ENCODE measurements at places on chromosomes 4 and X.

DNA sequence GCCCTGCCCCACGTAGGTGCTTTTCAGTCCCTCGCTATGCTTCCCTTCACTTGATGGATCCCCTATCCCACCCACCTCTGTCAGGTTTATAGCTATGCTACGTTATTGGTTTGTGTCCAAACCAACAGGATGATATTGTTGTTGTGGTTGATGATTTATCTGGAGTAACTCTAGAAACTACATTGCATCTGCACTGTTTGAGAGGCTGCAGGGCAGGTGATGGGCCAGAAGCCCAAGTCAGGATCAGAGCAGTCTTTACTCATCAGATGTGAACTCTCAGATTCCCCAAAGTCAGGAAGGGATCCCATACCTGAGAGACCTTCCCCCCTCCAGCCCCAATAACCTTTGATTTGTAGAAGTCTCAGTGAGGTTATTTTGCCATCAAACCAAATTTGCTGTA, 34.7 kb downstream of the ARX start:
- DNase-seq, result no peak

DNA sequence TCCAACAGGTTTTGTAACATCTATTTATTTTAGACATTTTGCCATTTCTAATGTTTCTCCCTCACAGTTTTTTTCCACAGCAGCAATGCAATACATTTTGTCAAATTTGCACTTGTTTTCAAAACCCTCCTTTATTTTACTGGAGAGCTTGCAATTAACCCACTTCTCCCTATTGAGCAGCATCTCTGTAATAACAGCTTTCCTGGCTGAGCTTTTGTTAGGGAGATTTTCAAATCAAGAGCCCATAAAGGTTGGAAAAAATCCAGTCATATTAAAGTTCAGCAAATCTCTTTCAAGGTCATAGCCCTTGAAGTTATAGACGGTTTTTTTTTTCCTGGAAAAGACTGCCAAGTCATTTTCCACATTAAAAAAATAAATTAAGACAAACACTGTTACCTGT, 450.6 kb upstream of the TENM3 start:
- no peak for DNase-seq

DNA sequence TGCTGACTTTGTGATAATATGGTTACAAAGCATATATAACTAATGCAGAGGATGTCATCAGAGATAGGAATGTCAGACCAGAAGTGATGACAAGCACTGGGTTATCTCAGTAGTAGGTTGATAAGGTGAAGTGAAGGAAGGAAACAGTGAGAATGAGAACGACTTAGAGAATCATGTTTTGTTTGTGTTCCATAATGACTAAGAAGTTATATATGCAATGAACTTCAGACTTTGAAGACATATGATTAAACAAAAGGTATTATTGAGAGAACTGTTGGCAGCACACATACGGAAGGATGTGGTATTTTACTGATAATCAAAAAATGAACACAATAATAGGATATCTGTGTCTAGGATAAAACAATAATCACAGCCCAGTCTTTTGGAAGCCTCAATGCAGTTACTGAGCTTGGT, 18.3 kb upstream of the HHIP start:
- DNase-seq, result peak; percentile 9

DNA sequence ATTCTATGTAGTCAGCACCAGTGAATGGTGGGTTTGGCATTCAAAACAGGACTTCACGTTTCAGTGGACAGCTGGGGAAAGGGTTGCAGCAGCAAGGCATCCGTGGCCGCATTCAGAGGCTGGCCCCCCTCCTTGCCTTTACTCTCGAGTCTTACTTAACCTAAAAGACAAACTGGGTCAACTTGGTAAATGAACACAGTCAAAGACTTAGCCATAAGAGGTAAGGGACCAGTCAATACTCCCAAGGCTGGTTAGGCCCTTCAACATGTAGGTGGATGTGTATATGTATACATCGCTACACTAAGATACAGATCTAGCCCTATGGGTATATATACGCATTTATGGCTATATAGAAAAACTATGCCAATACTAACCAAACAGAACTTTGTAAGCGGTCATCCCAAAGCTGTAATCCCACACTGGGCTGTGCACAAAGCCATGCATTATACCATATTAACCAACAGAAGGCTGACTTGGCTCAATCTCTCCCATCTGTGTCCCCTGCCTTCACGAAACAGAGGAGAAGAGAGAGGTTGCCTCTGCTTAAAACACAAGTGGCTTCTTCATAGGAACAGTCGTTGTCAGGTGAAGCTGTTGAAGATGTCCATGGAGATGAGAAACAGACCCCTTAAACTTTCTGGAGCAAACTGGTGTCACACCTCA, 61.9 kb downstream of the TSC22D3 start:
- DNase-seq, result no peak

- no peak for DNase-seq
Observed at GRCh38 chr4:86014599-86014998, 345.3 kb downstream of the MAPK10 start.

DNA sequence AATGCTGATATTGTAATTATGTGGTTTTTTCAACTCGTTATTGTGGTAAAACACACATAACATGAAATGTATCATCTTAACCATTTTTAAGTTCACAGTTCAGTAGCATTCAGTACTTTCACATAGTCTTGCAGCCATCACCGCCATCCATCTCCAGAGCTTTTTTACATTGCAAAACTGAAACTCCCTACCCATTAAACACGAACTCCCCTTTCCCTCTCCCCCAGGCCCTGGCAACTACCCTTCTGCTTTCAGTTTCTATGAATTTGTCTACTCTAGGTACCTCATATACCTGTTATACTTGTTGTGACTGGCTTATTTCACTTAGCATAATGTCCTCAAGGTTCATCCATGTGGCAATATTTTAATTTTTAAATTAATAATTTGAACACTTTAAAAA, 380.6 kb downstream of the MAPK10 start:
- DNase-seq, result no peak

DNA sequence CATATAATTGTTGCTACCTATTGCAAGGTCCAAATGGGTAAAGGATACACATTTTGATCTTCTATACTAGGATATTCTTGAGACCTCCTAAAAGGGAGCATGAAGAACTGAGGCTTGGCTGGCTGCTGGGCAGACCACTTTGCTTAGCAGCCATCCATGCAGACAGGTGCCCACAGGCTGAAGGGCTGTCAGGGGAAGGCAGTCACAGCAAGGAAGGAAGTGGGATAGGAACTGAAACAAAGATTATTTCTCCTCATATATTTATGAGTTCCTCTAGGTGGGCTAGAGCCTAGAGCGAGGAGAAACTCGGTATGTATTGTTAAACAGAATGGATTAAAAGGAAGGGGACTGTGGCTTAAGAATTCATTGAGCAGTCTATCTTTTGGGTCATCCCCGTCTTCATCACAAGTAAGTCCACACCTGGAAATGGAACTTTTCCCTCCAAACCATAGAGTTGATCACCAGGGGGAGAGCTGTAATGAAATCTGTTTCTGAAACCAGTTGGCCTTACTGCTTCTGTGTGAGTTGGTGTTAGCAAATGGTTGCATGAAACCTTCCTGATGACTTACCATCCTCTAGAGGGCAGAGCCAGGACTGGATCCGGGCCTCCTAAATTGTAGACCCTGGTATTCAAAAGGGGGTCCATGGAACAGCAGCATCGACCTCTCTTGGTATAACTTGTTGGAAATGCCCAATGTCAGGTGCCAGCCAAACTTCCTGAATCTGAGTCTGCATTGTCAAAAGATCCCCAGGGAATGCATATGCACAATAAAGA, 42.3 kb downstream of the AFF2 start:
- DNase-seq, result no peak

DNA sequence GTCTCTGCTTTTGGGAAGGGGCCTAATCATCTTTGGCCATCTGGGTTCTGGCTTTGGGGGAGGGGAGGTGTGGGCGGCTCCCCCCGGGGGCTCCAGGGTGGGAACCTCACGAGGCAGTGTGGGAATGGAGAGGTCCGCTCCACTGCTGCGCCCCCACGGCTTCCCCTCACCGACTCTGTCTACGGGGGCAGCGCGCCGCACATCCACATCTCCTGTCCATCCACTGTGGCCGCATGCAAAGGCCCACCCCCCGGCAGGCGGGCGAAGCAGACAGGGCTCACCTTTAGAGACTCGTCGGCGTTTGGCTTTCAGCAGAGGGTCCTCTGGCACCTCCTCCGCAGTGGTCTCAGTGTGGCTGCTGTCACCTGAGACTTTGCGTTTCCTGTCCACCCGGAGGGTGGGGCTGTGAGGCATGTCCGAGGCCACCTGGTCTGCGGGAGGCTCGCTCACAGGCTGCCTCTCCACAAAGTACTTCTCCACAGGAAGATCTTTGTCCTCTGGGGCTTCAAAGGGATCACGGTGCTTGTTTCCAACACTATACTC, 33.6 kb downstream of the BCOR start:
- DNase-seq, result no peak

DNA sequence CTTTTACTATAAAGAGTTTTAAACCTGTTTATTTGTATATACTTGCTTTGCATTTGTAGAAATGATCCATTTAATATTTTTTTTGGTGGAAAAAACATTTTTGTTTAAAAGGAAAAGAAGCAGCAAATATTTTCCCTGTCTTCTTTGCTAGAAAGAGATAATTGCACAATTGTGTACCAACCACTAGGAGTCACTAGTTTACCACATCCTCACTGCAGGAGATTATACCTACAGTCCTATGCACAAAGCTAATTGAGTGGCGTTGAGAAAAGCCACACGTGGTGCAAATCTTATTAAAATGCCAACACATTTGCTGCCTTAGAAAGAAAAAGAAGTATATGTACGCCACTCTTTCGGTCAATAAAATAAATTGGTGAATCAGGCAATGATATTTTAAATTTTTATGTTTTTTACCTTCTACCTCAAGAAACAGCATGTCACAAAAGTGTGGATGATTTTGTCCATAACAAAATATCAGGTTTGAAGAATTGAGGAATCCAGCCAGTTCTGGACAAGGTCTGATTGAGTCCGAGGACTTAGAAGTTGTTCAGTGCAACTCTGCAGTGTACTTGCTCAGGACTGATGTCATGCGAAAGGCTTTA, 102.9 kb downstream of the GRXCR1 start:
- peak; percentile 48 for DNase-seq

GRCh38 chrX:101550362-101550750, at the start of gene ARMCX1:
ARMCX1 (plus strand) TSS chrX:101550547; CDS start chrX:101552931, 2,384 bp downstream.
- peak; percentile 64 for DNase-seq

DNA sequence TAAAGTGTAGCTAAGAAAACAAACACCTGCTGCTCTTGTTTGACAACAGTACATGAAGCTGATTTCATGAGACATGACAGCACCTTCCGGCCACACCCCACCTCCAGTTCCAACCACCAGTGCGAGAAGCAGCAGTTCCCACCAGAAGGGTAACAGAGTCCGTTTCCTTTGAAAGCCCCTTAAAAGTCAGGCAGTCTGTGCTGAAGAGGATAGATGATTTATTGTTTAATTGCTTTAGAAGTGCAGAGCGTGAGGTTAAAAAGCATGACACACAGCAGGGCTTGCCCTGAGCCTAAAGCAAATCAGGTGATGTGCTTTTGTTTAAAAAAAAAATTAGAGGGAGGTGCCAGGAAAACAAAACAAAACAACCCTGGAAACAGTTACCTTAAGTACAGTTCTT, 82.6 kb downstream of the HADH start:
- DNase-seq, result no peak

DNA sequence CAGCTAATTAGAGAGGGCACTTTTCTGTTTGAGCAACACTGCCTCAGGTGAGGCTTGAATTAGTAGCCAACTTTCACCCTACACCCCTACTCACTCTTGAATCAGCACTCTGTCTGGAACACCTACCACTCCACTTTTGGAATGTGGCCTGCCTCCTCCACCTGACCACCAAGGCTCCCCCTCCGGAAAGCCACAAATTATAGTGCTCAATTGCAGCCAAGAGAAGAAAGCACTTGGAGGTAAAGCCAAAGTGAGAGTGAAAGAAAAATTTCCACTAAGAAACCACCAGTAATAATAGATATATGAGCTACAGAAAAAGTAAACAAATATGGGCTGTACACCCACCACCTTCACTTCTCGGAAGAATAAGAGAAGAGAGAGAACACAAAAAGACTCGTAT, 41.1 kb downstream of the PPP3CA start:
- DNase-seq, result peak; percentile 30
